ENCODE measurements at places on chromosomes 13 and 19.
A peak's percentile ranks its signal among the peaks of the same experiment; 100 is the strongest.

DNA sequence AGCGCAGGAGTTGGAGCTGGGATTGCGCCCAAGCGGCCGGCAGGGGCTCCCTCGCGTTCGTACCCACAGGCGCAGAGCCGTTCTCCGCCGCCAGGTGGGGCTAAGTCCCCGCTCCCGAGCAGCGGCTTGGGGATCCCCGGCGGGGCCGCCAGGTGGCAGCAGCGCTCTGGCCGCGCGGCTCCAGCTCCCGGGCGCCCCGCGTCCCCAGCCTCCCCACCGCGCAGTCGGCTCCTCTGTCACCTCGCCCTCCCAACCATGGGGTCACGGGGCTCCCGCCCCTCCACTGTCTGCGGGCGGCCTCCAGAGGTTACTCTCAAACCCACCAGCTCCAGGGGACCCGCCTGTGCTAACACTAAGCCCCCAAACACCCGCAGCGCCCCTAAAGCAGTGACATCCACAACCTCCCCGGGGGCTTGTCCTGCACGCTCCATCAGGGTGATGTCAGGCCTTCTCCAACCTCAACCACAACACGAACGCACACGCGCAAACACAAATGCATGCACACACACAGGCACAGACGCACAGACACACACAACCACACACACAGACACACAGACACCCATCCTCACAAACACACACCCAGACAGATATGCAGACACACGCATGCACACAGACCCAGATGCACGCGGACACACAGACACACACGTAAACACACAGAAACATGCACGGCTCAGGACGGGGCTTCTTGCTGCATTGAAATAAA, 18.4 kb upstream of the KCTD15 start:
- DNase-seq = peak; percentile 80

DNA sequence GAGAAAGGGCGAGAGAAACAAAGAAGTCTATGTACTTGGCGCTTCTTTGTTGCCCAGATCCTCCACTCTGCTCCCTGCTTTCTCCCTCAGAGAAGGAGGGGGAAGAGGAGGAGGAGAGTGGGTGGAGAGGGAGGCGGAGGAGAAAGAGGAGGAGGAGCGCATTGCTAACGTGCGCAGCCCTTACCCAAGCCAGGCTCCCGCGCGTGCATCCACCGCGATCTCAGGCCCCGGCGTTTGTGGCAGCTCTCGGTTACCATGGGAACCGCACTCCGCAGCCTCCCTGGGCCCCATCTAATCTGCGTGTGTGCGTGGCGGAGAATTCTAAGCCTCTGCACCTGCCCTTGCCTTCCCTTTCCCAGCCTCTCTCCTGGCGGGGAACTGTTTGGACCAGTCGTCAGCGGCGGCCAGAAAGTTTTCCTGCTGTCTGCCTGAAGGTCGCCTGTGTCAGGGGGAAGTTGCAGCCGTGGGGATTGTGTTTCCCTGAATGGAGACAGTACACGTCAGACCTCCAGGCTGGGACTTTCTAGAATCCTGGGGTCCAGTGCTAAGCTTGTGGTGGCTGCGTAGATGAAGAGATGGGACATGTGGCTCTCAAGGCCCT, at the start of gene ERICH6B:
ERICH6B (minus strand) TSS at position 239 of the 601 bp plus-strand sequence. CDS start 18,734 bp downstream, outside the sequence.
- peak; percentile 35 for DNase-seq

DNA sequence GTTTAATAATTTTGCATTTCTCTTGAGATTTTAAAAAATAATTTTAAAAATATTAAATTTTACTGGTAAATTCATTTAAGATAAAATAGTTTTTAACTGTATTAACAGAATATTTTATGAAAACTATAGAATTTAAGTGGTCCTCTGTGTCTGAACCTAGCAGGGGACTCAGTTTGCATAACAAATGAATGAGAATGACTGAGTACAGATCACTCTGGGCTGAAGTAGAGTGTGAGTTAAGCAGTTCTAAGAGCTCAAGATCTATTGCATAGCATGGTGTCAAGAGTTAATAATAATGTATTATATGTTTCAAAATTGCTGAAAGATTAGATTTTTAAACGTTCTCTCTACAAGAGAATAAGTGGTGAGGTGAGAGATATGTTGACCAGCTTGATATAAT, 348.3 kb upstream of the SLITRK1 start:
- no peak for DNase-seq

DNA sequence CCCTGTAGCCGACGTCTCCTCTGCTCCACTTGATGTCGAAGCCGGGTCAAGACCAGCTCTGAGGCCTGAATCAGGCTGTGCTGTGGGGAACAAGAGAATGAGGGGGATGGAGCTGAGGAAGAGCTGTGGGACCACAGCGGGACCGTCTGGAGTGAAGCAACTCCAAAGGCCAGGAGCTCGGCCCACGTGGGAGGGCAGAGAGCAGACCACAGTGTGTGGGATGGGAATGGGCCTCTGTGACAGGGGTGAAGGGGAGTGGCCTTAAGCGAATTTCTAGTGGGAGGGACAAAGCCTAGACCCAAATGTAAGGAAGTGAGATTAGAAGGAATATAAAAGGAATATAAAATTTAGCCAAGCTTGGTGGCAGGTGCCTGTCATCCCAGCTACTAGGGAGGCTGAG, 3.8 kb upstream of the SLC8A2 start:
- DNase-seq = no peak

DNA sequence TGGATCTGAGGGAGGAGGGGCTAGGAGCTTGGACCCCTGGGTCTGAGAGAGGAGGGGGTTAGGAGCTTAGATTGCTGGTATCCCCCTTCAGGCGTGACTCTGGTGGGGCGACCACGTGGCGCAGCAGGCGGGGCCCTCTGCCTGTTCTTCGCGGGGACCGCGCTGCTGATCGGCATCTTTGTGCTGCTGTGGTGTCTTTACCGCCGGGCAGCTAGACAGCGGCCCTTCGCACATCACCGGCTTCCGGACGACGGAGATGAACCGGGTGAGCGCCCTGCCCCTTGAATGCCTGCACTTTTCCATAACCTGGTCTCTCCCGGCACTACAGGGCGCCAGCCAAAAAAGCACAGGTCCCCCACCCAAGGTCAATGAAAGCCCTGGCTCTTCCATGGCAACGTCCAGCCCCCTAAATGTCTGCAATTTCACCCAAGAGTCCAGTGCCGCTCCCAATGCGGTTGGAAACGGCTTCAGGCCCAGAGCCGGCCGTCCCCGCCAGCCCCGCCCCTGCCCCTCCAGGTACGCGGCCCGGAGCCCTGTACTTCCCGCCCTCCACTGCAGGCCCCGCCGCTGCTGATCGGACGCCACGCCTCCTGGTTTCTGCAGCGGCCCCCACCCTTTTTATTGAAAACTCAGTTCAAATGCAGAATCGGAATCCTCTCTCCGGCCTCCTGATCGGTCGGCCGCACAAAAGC, 2.8 kb downstream of the GFY start:
- DNase-seq = peak; percentile 17

Measured in kidney tubule cell (primary cell).